Right atrium auricular region (tissue), 2 donors: ENCODE measurements at places on chromosomes 6 and 20.
A peak's percentile ranks its signal among the peaks of the same experiment; 100 is the strongest.

DNA sequence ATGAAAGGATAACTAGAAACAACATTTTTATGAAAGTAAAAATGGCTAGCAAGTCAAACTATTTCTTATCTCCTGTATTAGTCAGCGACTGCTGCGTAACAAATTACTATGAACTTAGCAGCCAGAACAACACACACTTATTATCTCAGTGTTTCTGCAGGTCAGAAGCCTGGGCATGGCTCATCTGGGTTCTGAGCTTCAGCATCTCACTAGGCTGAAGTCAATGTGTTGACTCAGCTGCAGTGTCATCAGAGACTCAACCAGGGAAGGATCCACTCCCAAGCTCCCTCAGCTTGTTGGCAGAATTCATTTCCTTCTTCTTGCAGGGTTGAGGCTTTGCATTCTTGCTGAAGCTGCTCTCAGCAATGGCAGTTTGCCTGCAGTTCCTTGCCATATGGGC lies 33.2 kb upstream of the IGF2R start:
- DNase-seq: no peak
- no peaks in the 10 kb centered on the region for H3K36me3 ChIP-seq
- H3K27me3 ChIP-seq: no peaks in the 10 kb centered on the region
- no peak overlapping the region for H3K4me3 ChIP-seq
- H3K4me1 ChIP-seq: peaks cover 12% of the 10 kb centered on the region

GRCh38 chr20:17912916-17913315 lies 55.7 kb downstream of the SNX5 start:
- no peak overlapping the region for H3K27ac ChIP-seq
- DNase-seq: no peak
- no peak overlapping the region for H3K4me3 ChIP-seq

DNA sequence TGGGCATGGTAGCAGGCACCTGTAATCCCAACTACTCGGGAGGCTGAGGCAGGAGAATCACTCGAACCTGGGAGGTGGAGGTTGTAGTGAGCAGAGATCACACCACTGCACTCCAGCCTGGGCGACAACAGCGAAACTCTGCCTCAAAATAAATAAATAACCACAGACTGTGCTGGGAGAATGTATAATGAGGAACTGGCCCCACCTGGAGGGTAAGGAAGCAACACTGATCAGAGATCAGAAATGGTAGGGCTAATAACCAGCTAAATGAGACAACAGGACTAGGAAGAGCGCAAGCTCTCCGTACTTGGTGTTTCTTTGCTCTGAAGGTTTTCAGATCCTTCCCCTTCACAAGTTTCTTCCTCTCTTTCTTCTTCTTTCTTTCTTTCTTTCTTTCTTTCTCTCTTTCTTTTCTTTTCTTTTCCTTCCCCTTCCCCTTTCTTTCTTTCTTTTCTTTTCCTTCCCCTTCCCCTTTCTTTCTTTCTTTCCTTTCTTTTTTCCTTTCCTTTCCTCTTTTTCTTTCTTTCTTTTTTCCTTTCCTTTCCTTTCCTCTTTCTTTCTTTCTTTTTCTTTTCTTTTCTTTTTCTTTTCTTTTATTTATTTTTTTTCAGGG lies 14.6 kb downstream of the CCM2L start:
- H3K27me3 ChIP-seq: no peaks in the 10 kb centered on the region
- no peak for DNase-seq
- no peaks in the 10 kb centered on the region for H3K4me1 ChIP-seq
- H3K27ac ChIP-seq: no peak overlapping the region
- no peaks in the 10 kb centered on the region for H3K36me3 ChIP-seq

DNA sequence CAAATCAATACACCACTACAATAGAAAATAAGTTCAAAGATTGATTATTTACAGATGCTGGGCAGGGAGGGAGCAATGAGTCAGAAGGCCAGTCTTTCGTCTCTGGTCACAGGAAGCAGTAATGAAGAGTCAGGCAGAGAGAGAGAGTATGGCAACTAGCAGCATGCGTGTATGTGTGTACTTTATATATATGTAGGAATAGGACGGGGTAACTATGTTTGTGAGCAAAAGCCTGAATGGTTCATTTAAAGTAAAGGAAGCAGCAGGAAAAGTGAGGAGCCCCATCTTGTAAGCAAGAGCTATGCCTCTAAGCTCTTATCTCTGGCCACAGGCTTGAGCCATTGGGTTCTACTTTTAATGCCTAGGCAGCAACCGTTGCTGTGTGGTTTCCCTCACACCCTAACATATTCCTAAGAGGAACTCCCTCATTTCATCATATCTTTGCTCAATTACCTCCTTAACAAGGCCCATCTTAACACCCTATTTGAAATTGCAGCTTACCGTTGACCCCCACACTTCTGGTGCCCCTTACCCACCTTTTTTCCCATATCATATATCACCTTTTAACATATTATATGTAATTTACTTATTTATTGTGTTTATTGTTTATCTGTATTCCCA lies 66.6 kb downstream of the AFG1L start:
- no peaks in the 10 kb centered on the region for H3K4me1 ChIP-seq
- no peak overlapping the region for H3K4me3 ChIP-seq
- H3K27ac ChIP-seq: no peak overlapping the region
- no peaks in the 10 kb centered on the region for H3K27me3 ChIP-seq

DNA sequence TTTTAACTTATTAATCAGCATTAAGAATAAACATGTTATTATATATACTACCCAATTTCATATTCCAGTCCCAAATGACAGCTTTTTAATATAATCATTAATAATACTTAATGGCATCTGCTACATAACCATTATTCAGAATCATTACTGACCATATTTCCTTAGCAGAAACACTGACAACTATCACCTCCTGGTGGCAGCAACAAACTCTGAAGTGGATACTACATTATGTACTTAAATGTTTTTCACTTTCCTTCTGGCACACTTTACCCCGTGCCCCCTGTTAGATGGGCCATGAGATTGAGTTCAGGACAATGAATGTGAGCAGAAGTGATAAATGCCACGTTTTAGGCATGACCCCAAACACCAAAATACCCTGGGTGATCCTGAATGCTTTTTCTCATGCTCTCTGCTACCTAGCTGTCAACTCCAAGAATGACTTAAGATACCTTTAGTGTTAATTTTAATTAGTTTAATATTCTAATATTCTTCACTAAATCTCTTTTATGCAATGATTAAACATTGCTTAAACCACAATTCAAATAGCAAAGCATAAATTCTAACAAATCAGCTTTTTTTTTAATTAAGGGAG lies 77.1 kb downstream of the LMBRD1 start:
- H3K27me3 ChIP-seq: no peaks in the 10 kb centered on the region
- peaks cover 17% of the 10 kb centered on the region for H3K36me3 ChIP-seq
- DNase-seq: no peak
- H3K4me1 ChIP-seq: no peaks in the 10 kb centered on the region
- H3K27ac ChIP-seq: no peak overlapping the region

- H3K27ac ChIP-seq: no peak overlapping the region
- H3K27me3 ChIP-seq: no peaks in the 10 kb centered on the region
- no peaks in the 10 kb centered on the region for H3K36me3 ChIP-seq
- H3K4me1 ChIP-seq: no peaks in the 10 kb centered on the region
Observed at GRCh38 chr20:35972462-35972861, 4.1 kb downstream of the CNBD2 start.

DNA sequence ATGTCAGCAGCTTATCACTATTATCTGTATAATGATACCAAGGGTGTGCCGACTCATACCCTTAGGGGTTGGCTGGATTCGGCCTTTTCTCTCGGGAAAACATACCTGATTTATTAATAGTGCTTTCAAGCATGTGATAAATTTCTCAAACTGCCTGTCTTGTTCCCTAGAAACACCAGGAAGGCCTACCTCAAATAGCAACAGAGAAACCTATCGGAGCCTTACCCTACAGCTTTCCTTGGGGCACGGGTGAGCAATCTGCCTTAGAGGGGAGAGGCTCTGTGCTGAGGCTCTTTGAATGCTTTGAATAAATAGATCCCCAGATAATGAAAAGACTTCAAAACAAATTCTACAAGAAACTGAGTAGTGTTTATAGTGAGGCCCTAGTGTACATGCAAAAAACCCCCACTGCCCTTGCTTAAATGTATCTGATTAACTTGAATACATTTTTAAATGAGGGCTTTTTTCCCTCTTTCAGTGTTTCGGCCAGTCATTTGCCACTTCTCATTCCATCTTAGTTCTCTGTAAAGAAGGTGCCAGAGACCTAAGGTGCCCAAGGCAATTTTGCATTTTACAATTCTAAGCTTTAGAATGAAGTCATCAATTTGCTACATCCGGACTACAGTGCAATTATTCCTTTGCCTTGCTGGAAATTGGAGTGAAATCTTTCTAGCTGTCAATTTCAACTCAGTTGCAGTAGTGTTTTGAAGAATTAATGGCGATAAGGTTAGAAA lies 320.1 kb downstream of the ESR1 start:
- peak overlapping the region; percentile 49 for H3K27ac ChIP-seq
- H3K4me3 ChIP-seq: no peak overlapping the region
- no peak for DNase-seq
- H3K4me1 ChIP-seq: peaks cover 18% of the 10 kb centered on the region
- no peaks in the 10 kb centered on the region for H3K27me3 ChIP-seq
- H3K36me3 ChIP-seq: peaks cover 33% of the 10 kb centered on the region

- no peaks in the 10 kb centered on the region for H3K4me1 ChIP-seq
- H3K27ac ChIP-seq: no peak overlapping the region
- H3K4me3 ChIP-seq: no peak overlapping the region
- no peaks in the 10 kb centered on the region for H3K27me3 ChIP-seq
Observed at GRCh38 chr6:170097505-170098427, 193.1 kb downstream of the DLL1 start.

- no peaks in the 10 kb centered on the region for H3K27me3 ChIP-seq
- no peak for DNase-seq
- H3K36me3 ChIP-seq: no peaks in the 10 kb centered on the region
Observed at GRCh38 chr6:79239536-79240168, 5.2 kb upstream of the HMGN3 start.

DNA sequence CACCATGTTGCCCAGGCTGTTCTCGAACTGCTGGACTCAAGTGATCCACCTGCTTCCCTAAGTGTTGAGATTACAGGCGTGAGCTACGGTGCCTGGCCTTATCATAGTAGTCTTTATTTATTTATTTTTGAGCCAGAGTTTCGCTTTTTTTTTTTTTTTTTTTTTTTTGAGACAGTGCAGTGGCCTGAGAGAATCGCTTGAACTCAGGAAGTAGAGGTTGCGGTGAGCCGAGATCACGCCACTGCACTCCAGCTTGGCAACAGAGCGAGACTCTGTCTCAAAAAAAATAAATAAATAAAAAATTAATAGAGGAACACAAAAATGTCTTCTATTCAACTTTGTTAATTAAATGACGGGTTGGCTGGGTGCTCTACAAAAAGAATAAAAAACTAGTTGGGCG lies 12.9 kb downstream of the MAPRE1 start:
- no peak for DNase-seq
- peaks cover 44% of the 10 kb centered on the region for H3K36me3 ChIP-seq
- no peaks in the 10 kb centered on the region for H3K27me3 ChIP-seq
- peaks cover 27% of the 10 kb centered on the region for H3K4me1 ChIP-seq
- H3K4me3 ChIP-seq: no peak overlapping the region
- H3K27ac ChIP-seq: no peak overlapping the region

DNA sequence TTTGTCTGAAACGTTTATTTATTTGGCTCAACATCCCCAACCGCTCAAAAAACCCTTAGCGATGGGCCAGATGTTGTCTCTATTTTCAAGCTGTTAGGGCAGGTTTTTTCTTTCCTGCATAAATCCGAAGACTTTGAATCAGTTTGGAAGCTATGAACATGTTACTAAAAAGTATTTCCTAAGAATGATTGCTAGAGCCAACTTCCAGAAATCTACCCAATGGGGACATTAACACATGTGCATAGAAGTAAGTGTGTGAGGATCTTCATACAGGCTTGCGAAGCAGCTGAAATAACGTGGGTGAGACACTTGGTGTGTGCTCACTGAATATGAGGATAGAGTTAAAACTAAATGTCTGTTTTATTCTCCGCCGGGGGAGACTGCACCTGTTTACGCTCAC lies 106.8 kb downstream of the BCAS1 start:
- no peaks in the 10 kb centered on the region for H3K4me1 ChIP-seq
- no peaks in the 10 kb centered on the region for H3K36me3 ChIP-seq
- H3K27me3 ChIP-seq: no peaks in the 10 kb centered on the region
- H3K4me3 ChIP-seq: no peak overlapping the region
- H3K27ac ChIP-seq: no peak overlapping the region

- no peak overlapping the region for H3K27ac ChIP-seq
- H3K4me3 ChIP-seq: no peak overlapping the region
- DNase-seq: no peak
Observed at GRCh38 chr20:60152792-60153191, 194.6 kb downstream of the CDH26 start.

GRCh38 chr20:40197691-40198090 lies 491.3 kb downstream of the MAFB start:
- no peaks in the 10 kb centered on the region for H3K36me3 ChIP-seq
- peak overlapping the region; percentile 18 for H3K27ac ChIP-seq
- DNase-seq: no peak
- no peaks in the 10 kb centered on the region for H3K27me3 ChIP-seq
- no peaks in the 10 kb centered on the region for H3K4me1 ChIP-seq

DNA sequence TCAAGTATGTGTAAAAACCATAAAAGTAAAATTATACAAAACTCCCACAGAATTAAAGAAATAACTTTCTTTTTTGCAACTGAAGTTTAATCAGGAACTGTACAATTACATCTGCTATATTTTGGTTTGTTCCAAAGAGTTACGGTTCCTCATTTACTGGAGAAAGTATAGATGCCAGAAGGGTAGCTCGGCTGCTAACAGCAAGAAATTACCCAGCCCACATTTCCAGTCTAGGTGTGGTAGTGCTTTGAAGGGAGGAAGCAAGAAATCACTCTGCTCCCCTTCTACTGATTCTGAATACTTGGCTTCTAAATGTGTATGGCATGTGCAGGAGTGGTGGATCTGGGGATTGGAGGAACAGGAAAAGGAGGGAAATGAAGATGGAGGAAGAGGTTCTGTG lies 441.3 kb downstream of the CDC5L start:
- no peak for DNase-seq
- H3K4me1 ChIP-seq: no peaks in the 10 kb centered on the region
- no peaks in the 10 kb centered on the region for H3K36me3 ChIP-seq
- H3K27ac ChIP-seq: no peak overlapping the region
- no peak overlapping the region for H3K4me3 ChIP-seq
